ENCODE measurements at places on chromosomes 6 and 20.

DNA sequence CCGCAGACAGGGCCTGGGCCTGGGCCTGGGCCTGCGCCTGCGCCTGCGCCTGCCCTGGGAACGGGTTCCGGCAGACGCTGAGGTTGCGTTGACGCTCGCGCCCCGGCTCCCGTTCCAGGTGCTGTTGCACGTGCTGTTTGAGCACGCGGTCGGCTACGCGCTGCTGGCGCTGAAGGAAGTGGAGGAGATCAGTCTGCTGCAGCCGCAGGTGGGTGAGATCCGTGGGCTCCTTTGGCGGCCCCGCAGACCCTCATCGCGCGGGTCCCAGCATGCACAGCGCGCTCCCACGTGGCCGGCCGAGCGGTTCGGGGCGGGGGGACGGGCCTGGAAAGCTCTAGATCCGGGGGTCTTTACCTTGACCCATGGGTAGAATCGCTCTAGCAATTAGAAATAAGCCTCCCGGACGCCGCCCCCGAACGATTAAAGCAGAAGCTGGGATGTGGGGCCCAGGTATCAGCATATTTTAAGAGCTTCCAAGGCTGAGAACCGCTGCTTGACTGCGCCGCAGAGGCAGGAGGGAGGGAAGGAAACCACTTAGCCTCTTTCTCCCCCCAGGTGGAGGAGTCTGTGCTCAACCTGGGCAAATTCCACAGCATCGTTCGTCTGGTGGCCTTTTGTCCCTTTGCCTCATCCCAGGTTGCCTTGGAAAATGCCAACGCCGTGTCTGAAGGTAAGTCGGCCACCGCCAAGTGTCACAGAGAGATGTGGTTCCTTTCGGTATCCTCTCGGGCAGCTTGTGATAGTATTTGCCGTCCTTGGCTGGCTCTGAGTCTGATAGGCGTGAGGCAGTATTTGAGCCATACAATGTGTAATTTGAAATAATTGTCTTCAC, 508 bp downstream of the NOP56 start:
- no peak for DNase-seq

DNA sequence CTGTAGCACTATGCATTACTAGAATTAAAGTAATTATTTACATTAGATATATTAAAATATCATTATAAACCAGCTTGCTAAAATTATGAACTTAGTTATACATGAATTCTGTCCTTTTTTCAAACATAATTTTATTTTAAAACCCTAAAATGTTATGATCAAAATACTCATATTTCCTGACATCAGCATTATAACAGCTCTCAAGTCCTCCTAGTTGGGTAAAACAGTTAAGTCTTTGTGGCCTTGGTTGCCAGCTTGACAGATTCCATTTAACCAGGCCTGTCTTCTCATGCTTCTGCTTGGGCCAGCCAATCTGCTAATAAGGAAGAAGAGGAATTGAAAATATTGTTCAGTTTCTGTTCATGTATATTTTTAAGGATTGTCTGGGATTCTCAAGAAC, 147.9 kb upstream of the SLC35B3 start:
- no peak for DNase-seq

GRCh38 chr20:23136893-23137745, 51.0 kb upstream of the CD93 start:
- no peak for DNase-seq

DNA sequence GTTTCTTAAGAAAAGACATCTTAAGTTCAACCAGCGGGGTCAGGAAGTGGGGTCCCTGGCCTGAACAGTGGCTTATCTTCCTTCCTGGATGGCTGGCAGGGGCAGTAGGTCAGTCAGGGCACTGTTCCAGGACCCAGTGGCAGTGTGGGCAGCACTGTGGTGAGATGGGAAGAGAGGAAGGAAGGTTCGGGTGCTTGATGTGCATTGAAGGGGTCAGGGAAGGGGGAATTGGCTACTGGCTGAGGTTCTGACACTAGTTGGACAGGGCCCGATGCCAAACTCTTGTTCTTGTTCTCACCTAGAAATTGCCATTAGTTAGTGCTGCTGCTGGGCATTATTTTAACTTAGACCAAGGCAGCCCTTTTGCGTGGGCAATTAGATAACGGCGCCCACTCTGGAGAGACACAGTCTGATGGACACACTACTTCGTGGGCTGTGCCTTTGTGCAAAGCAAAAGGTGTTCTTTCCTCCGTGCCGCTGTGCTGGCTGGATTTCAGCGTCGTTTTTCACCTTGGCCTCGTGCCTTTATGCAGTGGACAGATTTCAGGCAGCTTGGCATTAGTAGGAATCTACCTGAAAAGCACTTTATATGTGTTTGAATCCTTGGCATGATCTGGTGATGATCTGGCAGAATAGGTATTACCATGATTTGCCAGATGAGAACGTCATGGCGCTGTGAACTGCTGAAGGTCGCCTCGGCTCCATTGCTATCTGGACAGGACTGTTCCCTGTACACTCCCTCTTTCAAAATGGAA, 30.3 kb downstream of the UTRN start:
- no peak for DNase-seq

DNA sequence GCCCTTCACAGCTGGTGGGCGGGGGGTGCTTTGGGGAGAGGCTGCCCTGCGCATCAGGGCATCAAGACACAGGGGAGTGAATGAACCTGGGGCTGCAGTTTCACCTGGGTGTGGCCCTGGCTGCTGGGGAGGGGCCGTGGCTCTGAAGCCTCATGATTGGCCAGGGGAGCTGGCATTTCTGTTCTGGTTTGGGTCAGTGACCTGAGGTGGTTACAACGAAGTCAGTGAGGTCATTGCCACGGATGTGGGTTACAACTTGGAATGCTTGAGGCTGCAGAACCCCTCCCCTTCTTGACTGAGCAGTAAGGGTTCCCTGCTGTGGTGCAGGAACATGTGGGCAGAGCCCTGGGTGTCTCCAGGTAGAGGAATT, 3.0 kb downstream of the TCEA2 start:
- no peak for DNase-seq

- DNase-seq: no peak
Measured at GRCh38 chr20:25424536-25424935, 17.1 kb downstream of the GINS1 start.

GRCh38 chr6:40389254-40389653, 197.9 kb downstream of the LRFN2 start:
- no peak for DNase-seq

All from posterior vena cava (tissue), 2 donors.